Trophoblast cell (in vitro differentiated cells and primary cell): ENCODE measurements at places on chromosomes 13 and 19.
A peak's percentile ranks its signal among the peaks of the same experiment; 100 is the strongest.

GRCh38 chr19:23771761-23772674 is 13.3 kb upstream of the ZNF681 start:
- DNase-seq = peak; percentile 93

- DNase-seq = peak; percentile 84
These were observed 82.2 kb downstream of the SLAIN1 start for GRCh38 chr13:77779552-77780272.

DNA sequence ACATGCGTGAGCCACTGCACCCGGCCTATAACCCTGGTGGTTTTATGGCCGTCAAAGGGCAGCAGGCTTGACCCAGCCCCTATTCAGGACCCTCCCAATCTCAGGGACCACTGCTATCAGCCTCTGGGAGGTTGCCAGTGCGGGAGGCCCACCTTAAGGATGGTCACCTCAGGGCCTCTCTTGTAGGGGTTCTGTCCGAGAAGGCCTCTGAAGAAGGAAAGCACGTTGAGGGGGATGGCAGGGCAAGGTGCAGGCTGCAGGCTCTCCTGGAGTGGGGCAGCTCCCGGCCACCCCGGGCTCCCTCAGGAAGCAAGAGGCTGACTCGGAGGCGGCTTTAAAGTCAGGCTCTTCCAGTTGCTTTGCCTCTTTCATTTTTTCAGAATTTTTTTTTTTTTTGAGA is 6.0 kb upstream of the GRTP1 start:
- DNase-seq = no peak

GRCh38 chr13:112752711-112753541 is 63.1 kb downstream of the ATP11A start:
- DNase-seq = no peak

DNA sequence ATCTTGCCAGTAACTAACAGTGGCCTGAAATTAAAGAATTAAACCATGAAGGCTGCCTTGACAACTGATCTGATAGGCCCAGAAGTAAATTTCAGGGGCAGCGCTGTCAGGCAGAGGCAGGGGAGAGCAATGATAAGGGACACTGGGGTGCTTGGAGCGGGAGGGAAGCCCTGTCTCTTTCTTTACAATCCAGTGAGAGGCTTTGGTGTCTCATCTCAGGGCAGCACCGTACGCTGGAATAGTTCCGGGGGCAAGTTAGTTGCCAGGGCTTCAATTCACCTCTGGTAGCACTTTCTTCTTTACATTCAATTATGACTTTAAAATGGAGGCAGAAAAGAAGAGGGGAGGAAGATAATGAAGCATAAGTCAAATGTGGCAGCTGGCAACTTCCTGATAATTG is 74.6 kb downstream of the CBY2 start:
- DNase-seq = no peak

GRCh38 chr13:33110386-33110712 is 94.1 kb downstream of the KL start:
- DNase-seq = no peak

GRCh38 chr13:94548821-94549231 is 47.1 kb downstream of the TGDS start:
- DNase-seq = no peak

GRCh38 chr19:16380314-16380695 is 55.7 kb downstream of the KLF2 start:
- DNase-seq = no peak

DNA sequence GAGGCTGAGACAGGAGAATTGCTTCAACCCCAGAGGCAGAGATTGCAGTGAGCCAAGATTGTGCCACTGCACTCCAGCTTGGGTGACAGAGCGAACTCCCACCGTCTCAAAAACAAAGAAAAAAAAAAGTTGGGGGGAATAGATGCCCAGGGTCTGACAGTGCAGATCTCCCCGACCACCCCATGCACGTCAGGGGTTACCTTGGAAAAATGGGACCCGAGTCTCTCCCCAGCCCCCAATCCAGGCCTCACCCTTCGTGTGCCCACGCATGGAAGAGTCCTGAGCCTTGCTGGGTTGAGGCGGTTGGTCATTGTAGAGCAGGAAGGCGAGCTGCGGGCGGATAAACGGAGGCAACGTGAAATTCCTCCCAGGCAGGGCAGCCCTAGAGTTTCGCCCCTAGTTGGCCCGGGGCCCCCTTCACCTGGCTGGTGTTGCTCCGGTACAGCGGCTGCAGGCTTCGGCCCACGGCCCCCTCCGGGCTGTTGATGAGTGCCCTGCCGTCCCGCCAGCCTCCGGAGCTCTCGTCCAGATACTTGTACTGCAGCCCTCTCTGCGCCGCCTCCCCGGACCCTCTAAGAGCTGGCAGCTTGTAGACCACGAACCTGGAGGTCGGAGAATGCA is 588 bp downstream of the DNASE2 start:
- no peak for DNase-seq

- DNase-seq = no peak
These were observed 555.2 kb upstream of the MIR17HG start for GRCh38 chr13:90792335-90792734.

DNA sequence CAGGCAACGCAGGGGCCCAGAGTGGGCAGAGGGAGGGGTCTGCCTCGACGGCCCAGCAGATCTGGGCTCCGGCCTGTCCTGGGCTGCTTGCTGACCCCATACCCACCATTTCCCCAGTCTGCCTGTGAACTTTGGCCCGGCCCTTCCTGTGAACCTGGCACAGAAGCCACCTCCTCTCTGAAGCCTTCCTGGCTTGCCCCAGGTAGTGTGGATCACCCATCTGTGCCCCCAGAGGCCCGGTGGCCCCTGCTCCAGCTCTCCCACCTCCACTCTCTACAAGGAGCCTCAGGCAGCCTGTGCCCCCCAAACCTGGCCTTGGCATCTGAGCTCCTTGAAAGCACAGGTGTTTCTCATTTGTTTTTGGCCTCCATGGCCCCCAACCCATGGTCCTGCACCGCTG is 15.7 kb downstream of the PLEKHF1 start:
- DNase-seq = no peak

- peak; percentile 34 for DNase-seq
These were observed 1.3 kb downstream of the TRIP10 start for GRCh38 chr19:6740589-6741343.

- no peak for DNase-seq
These were observed 806 bp downstream of the MAST1 start for GRCh38 chr19:12838886-12839756.

GRCh38 chr19:5114727-5115126 is 145.8 kb downstream of the KDM4B start:
- DNase-seq = no peak

GRCh38 chr13:91326146-91326545 is 21.3 kb upstream of the MIR17HG start:
- no peak for DNase-seq

GRCh38 chr19:5369962-5370367 is 29.4 kb upstream of the PTPRS start:
- DNase-seq = peak; percentile 95

DNA sequence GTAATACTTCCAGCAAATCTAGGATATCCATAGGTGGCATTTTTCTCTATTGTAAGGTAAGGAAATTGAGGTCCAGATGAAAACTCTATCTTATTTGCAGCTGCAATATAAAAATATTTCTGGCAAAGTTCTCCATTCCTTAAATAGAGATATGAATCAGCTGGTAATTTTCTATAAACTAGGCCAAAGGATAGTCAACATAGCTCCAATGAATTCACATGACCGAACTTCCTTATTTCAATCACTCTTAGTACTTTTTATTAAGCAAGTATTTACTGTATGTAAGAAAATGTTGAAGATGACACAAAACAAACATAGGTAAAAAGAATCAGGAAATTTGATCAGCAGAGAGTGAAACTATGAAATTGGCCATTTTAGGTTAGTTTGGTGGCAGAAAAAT is 13.0 kb upstream of the LCP1 start:
- DNase-seq = no peak

DNA sequence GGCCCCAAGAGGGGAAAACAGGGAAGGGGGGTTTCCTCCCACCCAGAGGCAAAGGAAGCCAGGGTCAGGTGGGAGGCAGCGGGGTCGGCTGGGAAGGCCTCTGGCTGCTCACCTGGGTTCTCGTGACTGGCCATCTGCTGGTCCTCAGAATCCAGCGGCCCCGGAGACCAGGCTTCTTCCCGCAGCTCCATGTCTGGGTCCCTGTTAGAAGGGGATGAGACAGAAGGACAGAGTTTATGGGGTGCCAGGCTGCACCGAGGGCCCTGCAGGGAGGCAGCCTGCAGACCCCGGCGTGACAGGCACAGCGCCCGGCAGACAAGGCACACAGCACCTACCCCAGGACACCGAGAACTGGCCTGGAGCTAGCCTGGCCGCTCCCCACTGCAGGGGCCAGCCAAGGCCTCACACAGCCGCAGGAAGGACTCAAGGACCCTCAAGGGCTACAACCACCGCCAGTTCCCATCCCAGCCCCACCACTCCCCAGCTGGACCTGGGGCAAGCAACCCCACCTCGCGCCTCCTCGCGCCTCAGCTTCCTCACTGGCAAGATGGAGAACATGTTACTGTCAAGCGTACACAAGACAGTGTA is 18.0 kb downstream of the ZNF787 start:
- no peak for DNase-seq

GRCh38 chr13:75359266-75359665 is 122.7 kb downstream of the TBC1D4 start:
- DNase-seq = peak; percentile 47

DNA sequence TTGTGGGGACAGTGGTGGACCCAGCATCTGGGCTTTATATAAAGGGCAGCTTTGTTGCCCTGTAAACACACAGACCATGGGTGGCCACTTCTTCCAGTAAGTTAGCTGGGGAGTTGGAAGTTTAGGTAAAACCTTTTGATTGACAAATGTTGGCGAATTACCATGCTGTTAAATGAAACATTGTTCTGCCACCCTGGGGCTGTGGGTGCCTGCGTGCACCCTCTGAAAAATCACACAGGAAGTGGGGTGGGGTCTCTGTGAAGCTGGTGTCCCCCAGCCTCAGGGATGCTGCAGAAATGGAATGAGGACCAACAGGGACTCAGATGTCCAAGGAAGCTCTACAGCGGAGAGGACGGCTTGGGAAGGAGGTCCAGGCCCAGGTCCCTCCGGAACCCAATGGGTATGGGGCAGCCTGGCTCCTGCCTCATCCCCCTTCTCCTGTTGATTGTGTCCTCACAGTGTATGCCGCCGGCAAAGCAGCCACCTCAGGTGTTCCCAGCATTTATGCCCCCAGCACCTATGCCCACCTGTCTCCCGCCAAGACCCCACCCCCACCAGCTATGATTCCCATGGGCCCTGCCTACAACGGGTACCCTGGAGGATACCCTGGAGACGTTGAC is 2.8 kb upstream of the USF2 start:
- no peak for DNase-seq

DNA sequence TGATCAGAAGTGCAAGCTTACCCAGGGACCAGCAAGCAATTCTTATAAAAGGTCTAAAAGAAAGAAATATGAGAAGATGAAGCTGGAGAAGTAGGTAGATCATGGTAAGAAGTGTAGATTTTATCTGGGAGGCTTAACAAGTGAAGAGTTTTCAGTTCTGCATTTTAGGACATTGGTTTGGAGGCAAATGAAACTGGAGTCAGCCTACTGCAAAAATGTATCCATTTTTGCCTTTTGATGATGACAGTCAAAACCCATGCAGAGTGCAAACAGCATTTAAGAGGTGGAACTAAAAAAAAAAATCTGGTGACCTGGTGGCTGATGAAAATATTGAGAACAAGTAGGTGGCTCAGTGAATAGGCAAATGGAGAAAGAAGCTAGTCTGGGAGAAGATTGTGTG is 216.9 kb downstream of the DNAJC15 start:
- DNase-seq = no peak

GRCh38 chr13:104297075-104297474 is 1230.9 kb upstream of the SLC10A2 start:
- DNase-seq = no peak

DNA sequence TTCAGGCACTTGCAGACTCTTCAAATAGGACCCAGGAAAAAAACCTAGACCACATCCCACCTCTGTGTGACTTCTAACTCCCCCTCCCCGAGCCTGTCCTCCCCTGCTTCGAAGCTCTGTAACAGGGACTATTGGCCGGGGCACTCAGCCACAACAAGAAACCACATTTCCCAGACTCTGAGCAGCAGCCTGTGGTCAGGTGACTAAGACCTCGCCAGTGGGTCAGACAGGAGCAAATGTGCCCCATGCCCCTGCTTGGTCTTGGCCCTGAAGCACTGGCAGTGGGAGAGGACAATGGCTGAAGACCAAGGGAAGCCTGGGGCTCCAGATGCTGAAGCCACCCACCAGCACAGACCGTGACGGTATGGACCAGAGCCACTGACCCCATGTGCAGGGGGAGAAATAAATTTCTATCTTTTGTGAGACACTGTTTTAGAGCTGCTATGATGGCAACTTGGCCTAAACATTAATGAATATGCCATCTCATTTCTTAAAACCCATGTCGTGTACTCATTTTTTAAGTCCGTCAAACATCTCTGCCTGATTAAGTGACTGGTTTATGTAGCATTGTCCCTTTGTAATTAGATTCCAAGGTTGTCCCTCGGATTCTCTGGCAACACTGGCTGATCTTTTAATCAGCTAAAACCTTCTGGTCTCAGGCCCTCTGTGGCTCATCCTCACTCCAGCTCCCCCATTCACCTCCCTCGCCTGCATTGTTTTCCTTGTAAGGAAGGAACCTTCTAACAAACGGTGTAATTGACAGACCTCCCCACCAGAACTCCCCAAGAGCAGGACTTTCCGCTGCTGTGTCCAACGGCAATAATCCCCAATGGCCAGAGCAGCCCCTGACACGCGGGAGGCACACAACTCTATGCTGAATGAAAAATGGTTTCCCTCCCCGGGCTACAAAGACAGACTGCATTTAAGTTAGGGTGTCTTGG is 98.4 kb downstream of the STK24 start:
- no peak for DNase-seq

GRCh38 chr13:64817691-64818090 is 2412.4 kb downstream of the PCDH9 start:
- DNase-seq = no peak

GRCh38 chr19:6590258-6590826 is 608 bp downstream of the CD70 start:
- no peak for DNase-seq

DNA sequence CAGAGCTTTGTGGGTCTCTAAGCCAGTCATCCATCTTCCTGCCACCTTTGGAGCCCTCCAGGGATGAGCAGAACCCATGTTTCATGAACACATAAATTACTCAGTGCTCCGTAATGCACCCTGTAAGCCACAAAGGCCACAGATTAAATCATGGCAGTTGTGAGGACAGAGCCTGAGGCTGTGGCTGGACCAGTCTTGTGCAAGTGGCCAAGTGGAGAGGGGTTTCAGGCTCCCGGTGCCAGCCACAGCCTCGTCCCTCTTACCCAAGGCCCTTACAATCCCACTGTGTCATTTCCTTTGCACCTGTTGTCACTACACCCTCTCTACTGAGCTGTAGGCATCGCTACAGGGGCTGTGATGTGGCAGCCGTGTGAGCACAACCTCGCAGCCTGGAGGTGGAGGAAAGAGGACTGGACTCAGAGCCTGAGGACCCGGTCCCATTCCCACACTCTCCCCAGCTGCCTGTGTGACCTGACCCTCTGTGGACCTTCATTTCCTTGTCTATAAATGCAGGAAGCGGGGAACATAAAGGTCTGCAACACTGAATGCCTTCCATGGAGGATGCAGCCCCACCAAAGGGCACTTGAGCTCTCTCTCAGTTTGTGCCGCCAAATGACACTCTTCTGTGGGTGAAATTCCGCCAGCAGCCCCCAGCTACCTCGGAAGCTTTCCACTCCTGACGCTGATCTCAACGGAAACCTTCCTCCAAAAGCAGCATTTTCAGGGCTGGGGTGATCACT is 792.0 kb downstream of the UQCRFS1 start:
- no peak for DNase-seq
